ENCODE measurements at places on chromosomes 7 and 10. TPM values are rescaled to one million over a fixed set of nuclear protein-coding genes. Genes with fewer than 3 reads are reported as not detected.

- peak; percentile 77 for DNase-seq
Observed at GRCh38 chr7:76318488-76319353, 16.2 kb downstream of the HSPB1 start.

The CYP26C1 gene
- 0.10 TPM for total RNA-seq

- no peak for DNase-seq
Observed at GRCh38 chr10:125990974-125991373, 94.6 kb downstream of the FANK1 start.

- no peak for DNase-seq
Observed at GRCh38 chr7:130890176-130891020, 156.4 kb upstream of the KLF14 start.

DNA sequence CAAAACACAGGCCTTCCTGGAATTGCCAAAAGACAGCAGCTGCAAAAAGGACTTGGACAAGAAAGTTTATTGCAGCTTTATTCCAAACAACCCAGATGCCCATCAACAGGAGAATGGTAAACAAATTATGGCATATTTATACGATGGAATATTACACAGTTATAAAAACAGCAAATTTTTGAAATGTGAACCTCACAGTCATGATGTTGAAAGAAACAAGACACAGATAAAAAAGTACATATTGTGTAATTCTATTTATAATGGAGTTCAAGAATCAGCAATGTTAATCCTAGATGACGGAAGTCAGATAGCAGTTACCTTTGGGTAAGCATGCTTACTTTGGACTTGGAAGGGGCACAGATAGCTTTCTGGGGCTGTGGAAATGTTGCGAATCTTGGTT is 44.4 kb downstream of the SYPL1 start:
- no peak for DNase-seq

GRCh38 chr10:69696073-69696731 is 66.2 kb downstream of the FAM241B start:
- no peak for DNase-seq

DNA sequence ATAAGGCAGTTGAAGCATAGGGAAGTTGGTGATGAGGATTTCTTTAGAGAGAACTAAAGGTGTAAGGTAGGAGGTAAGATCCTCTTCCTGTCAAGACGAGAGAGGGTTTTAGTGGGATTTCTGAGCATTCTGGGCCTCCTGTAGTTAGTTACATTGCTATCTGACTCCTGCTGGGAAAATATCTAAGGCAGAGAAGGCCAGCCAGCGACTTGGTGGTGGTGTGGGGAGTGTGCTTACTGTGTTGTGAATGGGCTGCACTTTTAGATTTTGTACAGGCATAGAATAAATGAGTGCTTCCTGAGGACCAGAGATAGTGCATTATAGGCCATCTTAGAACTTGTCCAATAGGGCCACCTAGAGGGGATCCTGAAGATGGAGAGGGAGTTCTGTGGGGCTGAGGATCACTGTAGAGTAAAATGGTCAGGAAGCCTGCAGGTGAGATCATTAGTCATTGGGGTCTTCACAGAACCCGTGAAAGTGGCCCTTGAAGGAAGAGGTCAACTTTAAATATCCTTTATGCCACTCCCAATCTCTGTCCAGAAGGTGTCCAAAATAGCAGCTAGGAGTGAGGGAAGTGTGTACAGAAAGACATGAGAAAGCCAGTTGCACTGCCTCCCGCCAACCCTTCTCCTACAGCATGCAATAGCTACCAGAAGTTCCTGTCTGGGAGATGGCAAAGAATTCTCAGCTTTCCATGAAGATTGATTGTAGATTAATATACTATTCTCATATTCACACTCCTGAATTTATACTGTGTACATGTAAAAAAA is 266.6 kb downstream of the POLR1F start:
- DNase-seq: no peak

- no peak for DNase-seq
Observed at GRCh38 chr10:50883629-50884028, 1.8 kb downstream of the A1CF start.

The TRIM73 gene
- 0.31 TPM for total RNA-seq

GRCh38 chr10:114259824-114260223 is 20.8 kb downstream of the VWA2 start:
- DNase-seq: no peak

DNA sequence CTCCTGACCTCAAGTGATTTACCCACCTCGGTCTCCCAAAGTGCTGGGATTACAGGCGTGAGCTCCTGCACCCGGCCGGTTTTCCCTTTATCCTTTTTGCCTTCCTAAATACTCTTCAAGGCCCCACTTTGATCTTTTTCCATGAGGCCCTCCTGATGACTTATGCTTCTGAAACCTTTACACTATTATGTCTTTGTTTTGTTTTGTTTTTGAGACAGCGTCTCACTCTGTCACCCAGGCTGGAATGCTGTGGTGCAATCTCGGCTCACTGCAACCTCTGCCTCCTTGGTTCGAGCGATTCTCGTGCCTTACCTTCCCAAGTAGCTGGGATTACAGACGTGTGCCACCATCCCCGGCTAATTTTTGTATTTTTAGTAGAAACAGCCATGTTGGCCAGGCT is 3.8 kb downstream of the STMP1 start:
- DNase-seq: no peak

GRCh38 chr7:36635091-36635490 is 89.2 kb downstream of the AOAH start:
- no peak for DNase-seq

DNA sequence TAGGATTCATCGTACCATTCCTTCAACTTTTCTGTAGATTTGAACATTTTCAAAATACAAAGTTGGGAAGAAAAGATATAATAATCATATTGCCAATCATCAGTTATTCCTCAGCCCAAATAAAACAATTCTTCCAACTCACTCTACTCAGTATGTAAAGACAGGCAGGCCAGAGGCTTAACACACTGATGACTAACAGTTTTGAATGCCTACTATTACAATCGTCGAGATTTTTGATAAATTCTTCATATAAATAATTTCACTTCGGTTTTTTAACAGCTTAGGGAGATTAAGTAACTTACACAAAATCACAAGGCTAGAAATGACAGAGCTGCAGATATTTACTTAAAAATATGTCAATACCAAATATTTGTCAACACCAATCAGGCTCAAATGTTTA is 17.6 kb downstream of the CYTH3 start:
- DNase-seq: no peak

DNA sequence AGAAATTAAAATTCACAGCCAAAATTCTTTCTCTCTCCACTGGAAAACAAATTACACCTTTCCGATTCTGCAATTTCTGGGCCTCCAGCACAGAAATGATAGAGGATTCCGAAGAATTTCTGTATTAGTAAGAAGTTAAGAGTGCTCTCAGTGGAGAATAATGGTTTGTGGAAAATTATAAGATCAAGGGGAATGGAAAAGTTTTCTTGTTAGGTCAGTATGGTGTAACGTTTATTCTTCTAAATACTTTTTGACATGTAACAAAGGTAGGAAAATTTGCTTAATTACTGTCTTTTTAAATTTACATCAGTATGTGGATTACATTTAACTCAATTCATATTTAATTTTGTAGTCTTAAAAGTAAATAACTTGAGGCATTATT is 288.3 kb upstream of the NFE2L3 start:
- no peak for DNase-seq

GRCh38 chr10:14717552-14717951 is 57.1 kb downstream of the FAM107B start:
- DNase-seq: no peak

- DNase-seq: no peak
Observed at GRCh38 chr10:37275216-37275777, 149.9 kb downstream of the ANKRD30A start.

The SPDYE16 gene
- not detected for total RNA-seq

DNA sequence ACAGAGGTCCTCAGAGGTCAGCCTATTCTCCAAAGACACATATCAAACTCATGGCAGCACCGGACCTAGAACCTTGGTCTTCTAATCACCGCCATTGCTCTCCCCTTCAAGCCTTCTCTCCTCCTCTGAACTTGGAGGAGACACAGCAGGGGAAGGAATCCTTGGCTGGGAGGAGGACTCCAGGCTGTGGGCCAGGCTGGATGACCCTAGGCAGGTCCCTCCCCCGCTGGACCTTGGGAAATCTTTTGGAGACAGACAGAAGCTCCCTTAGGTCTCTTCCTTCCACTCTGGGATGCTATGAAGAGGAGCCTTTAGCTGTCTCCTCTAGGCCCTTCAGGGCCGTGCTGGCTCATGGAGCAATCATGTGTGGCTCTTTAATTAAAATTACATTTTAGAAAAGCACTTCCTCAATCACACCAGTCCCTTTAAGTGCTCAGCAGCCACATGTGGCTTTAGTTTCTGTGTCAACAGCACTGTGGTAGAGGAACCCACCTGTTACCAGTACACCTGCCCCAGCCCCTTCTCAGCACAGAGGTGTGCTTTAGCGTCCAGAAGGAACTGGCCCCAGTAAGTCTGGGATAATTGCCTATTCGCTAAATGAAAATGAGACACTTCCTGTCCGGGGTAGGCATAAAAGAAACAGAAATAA is 238.2 kb downstream of the CELF2 start:
- DNase-seq: no peak

- no peak for DNase-seq
Observed at GRCh38 chr10:108601851-108602250, 1321.5 kb downstream of the XPNPEP1 start.

DNA sequence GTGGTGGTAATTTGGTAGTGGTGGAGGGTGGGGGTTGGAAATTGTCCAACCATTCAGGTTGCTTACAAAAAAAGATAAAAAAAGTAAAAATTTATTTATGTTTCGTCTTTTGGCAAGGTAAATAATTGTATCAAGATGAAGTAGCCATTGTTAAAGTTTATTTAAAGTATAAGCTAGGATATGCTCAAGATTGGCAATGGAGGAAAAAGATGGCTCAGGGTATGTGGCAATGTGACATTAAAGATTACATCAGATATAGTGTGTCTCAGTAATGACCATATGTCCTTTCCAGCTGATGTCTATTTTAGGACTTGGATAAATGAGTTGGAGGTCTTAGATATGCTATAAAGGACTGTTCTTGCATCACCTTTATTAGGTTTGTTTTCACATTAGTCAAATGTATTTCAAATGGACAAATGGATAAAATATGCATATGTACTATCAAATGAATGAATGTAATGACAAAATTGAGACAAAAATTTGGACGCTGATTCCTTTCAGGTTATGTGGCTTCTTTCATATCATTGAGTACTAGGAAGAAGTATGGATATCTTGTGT is 60.9 kb downstream of the ST7 start:
- no peak for DNase-seq

DNA sequence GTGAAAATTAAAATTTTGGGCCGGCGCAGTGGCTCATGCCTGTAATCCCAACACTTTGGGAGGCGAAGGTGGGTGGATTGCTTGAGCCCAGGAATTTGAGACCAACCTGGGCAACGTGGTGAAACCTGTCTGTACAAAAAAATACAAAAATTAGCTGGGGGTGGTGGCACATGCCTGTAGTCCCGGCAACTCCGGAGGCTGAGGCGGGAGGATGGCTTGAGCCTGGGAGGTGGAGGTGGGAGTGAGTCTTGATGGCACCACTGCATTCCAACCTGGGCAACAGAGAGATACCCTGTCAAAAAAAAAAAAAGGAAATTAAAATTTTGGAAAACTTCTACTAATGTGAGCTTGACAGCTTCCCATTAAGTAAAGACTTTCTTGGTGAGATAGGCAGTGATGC is 3.1 kb downstream of the SRRT start:
- no peak for DNase-seq

GRCh38 chr10:60434418-60435046 is 44.9 kb upstream of the ANK3 start:
- DNase-seq: no peak

DNA sequence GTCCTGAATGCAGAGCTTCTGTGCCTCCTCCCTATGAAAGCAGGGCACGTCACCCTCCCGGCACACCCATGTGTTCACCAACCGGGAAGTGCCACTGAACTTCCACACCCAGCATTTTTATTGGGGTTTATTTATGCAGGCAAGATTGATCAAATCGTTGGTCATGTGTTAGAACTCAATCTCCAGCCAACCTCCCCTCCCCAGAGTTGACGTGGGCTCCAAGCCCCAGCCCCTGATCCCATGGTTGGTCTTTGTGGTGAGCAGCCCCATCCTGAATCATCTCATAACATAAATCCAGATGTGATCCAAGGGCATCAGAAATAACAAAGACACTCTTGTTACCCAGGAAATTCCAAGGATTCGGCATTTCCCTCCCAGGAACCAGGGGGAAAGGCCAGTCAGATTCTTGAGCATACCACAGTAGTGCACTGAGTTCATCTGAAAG is 151.2 kb downstream of the TPST1 start:
- no peak for DNase-seq

The HOXA13 gene
- total RNA-seq: not detected

GRCh38 chr7:29408841-29409243 is 154.8 kb upstream of the PRR15 start:
- peak; percentile 55 for DNase-seq

GRCh38 chr10:23106331-23107072 is 11.1 kb downstream of the MSRB2 start:
- no peak for DNase-seq

DNA sequence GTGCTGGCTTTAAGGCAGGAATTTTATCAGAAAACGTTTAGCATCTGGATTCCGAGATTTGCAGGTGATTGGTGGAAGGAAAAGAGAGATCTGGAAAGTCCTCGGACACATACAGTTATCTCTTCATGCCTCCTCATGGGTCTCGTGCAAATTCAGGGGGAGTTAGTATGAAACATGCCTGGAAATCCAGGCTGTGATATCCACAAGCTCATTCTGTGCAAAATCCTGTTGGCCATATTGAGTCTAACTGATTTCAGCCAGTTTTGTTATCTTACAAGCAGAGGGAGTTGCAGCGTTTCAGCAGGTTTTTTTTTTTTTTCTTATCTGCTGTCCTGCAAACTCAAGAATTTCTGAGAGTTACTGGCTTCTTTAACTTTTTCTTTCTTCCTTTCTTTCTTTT is 411.5 kb downstream of the GALNT17 start:
- DNase-seq: no peak

- no peak for DNase-seq
Observed at GRCh38 chr10:70053841-70054288, 1.2 kb downstream of the MACROH2A2 start.

The CRHR2 gene
- total RNA-seq: not detected

DNA sequence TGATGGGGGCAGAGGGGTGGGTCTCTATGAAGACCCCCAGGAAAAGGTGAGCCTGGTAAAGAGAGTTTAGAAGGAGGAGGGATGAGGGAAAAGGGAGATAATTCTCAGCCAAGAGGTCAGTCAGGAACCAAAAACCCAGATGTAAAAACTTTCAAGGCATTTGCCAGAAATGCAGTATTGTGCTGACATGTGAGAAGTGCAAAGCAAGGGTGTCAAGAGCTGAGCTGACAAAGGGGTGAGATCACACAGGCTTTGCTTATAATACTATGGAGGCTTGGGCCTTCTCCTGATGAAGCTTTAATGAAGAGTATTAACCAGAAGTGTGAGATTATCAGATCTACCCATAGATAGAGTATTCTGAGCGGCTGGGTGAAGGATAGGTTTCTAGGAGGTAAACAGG is 22.3 kb upstream of the IFRD1 start:
- DNase-seq: no peak

The UBE2D1 gene
- 8.6 TPM for total RNA-seq

- DNase-seq: no peak
Observed at GRCh38 chr7:22002726-22003125, 57.0 kb upstream of the CDCA7L start.
